ENCODE measurements at places on chromosomes 16 and 17. TPM values are rescaled to one million over a fixed set of nuclear protein-coding genes. Genes with fewer than 3 reads are reported as not detected.
A peak's percentile ranks its signal among the peaks of the same experiment; 100 is the strongest.

DNA sequence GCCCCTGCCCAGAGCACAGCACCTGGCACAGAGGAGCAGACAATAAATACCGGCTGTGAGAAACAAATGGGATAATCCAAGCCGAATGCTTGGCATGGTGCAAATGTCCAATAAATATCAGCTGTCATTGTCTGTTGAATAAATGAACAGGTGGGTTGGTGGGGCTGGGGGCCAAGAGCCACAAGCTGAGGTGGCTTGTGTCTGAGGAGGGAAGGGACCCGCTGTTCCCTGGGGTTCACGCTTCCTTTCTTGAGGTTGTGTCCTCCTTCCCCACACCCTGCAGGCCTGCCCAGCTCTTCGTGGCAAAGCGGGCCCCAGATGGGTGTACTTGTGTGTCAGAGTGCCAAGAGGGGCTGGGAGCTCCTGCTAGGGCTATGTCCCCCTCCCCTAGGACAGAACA lies 38.6 kb downstream of the ARHGAP27 start:
- peaks cover 7% of the 10 kb centered on the region for H3K4me1 ChIP-seq
- H3K27me3 ChIP-seq: no peaks in the 10 kb centered on the region
- no peak for DNase-seq
- no peak overlapping the region for H3K4me3 ChIP-seq

- no peaks in the 10 kb centered on the region for H3K27me3 ChIP-seq
- H3K4me3 ChIP-seq: no peak overlapping the region
- DNase-seq: no peak
- H3K27ac ChIP-seq: no peak overlapping the region
- H3K36me3 ChIP-seq: peaks cover 81% of the 10 kb centered on the region
These were observed 10.9 kb downstream of the HAPSTR1 start for GRCh38 chr16:9102379-9102778.

- no peak for DNase-seq
- H3K4me3 ChIP-seq: no peak overlapping the region
- H3K4me1 ChIP-seq: peaks cover 12% of the 10 kb centered on the region
- H3K27me3 ChIP-seq: no peaks in the 10 kb centered on the region
- peaks cover 34% of the 10 kb centered on the region for H3K36me3 ChIP-seq
- peak overlapping the region; percentile 22 for H3K27ac ChIP-seq
These were observed 28.2 kb downstream of the FCSK start for GRCh38 chr16:70482624-70483023.

DNA sequence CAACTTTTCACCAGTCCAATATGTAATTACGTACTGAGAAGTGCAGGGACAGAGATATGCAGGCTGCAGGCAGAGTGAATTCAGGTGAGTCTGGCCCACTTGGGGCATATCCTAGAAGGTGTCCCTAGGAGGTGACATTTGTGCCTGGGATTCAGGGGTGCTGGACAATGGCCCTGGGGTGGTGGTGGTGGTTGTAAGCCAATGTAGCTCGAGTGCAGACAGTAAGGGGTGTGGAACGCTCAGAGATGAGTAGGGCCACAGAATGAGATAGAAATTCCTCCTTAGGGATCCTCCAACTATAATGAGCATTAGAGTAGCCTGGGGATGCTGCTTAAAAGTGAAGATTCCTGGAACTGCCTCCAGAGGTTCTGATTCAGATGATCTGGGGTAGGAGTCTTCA lies 221.7 kb upstream of the MPHOSPH6 start:
- peaks cover 11% of the 10 kb centered on the region for H3K4me1 ChIP-seq
- no peaks in the 10 kb centered on the region for H3K36me3 ChIP-seq
- no peak overlapping the region for H3K27ac ChIP-seq
- no peaks in the 10 kb centered on the region for H3K27me3 ChIP-seq
- no peak overlapping the region for H3K4me3 ChIP-seq
- no peak for DNase-seq

DNA sequence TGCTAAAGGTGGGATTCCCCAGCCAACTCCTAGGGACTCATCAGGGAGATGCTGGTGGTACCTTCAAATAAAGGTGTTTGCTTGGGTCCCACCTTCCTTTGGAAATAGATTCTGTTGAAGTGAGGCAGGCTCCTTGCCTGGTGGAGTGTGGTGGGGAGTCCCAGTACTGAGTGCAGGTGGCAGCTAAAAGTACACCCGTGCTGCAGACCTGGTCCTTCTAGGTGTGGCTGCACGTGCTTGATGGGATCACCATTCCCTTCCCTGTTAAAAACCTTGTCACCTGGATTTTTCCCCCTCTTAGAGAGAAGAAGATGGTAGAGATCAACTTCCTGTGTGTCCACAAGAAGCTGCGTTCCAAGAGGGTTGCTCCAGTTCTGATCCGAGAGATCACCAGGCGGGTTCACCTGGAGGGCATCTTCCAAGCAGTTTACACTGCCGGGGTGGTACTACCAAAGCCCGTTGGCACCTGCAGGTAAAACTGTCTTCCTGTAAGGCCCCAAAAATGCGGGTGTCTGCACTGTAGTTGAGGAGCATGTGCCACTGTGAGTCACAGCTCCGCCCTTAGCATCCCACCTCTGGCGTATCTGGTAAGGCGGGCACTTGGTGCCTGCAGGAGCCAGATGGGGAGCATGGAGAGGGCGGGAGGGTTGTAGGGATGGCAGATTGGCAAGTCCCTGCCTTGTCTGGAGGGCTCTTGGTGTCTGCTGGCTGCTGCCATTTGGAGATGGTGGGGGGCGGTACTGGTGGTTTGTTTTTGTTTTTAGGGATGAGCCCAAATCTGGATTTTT lies 34.0 kb downstream of the PLCD3 start:
- no peak overlapping the region for H3K27ac ChIP-seq
- no peaks in the 10 kb centered on the region for H3K27me3 ChIP-seq
- DNase-seq: no peak
- peaks cover 27% of the 10 kb centered on the region for H3K4me1 ChIP-seq
- H3K36me3 ChIP-seq: peaks cover 72% of the 10 kb centered on the region

- H3K4me3 ChIP-seq: no peak overlapping the region
- no peak for DNase-seq
- peaks cover 16% of the 10 kb centered on the region for H3K4me1 ChIP-seq
- no peaks in the 10 kb centered on the region for H3K27me3 ChIP-seq
- no peak overlapping the region for H3K27ac ChIP-seq
- no peaks in the 10 kb centered on the region for H3K36me3 ChIP-seq
These were observed 18.9 kb downstream of the KSR1 start for GRCh38 chr17:27475070-27475673.

DNA sequence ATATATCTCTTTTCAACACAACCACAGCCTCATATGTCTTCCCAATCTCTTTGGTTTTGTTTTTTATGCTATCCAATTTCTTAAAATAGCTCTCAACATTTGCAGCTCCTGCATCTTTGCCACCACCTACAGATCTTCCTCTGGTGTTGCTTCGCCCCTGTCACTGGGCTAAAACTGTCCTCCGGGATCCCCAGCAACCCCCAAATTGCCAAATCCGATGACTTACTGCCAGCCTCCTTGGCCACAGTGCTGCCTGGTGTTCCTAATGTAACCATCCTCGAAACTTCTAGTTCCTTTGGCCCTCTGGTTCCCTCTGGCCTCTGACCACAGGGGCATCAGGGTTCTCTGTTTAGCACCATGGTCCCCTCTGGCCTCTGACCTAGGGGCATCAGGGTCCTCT lies 70.8 kb downstream of the ELAC2 start:
- H3K36me3 ChIP-seq: no peaks in the 10 kb centered on the region
- H3K4me3 ChIP-seq: no peak overlapping the region
- H3K4me1 ChIP-seq: no peaks in the 10 kb centered on the region
- no peak for DNase-seq

- peak overlapping the region; percentile 94 for H3K27ac ChIP-seq
- H3K27me3 ChIP-seq: no peaks in the 10 kb centered on the region
- H3K4me1 ChIP-seq: peaks cover 35% of the 10 kb centered on the region
- no peaks in the 10 kb centered on the region for H3K36me3 ChIP-seq
These were observed 24.9 kb downstream of the B9D1 start for GRCh38 chr17:19337712-19338023.

GRCh38 chr16:85137323-85138072 lies 25.2 kb upstream of the CIBAR2 start:
- peak overlapping the region; percentile 80 for H3K27ac ChIP-seq
- H3K36me3 ChIP-seq: no peaks in the 10 kb centered on the region
- peak; percentile 87 for DNase-seq
- H3K4me1 ChIP-seq: peaks cover 85% of the 10 kb centered on the region

DNA sequence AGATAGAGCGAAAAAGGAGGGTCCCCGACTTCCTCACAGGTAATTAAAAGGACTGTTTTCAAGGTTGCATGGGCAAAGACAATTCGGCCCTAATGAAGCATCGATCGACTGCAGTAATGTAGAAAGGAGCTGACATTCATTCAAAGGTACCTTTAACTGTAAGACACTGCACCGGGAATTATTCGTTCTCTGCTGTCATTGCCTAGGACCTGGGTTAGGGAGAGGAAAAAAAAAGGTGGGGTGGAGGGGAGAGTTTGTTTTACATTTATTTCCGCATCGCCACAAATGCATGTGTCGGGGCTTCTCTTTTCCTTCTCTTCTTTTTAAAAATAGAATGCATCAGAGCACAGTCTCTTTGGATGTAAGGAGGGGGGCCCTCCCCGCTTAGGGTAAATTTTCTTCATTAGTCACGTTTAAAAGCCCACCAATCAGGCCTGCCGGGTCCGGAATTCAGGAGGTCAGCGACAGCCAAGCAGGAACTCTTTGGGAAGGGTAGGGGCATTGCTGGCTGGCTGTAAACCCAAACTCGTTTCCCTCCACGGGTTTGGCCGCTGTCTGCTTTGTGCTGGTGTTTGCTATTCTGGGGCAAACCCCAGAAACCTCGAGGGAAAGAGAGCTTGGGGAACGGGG lies 496.2 kb upstream of the ZFHX3 start:
- no peaks in the 10 kb centered on the region for H3K4me1 ChIP-seq
- no peak overlapping the region for H3K27ac ChIP-seq
- H3K36me3 ChIP-seq: no peaks in the 10 kb centered on the region
- H3K27me3 ChIP-seq: peaks cover 15% of the 10 kb centered on the region
- DNase-seq: no peak

- no peak for DNase-seq
- peaks cover 72% of the 10 kb centered on the region for H3K36me3 ChIP-seq
- H3K27ac ChIP-seq: no peak overlapping the region
- H3K27me3 ChIP-seq: no peaks in the 10 kb centered on the region
These were observed 283.1 kb downstream of the SEC14L1 start for GRCh38 chr17:77423589-77424451.

GRCh38 chr17:42436391-42436790 lies 13.3 kb upstream of the CAVIN1 start:
- DNase-seq: peak; percentile 82
- H3K4me1 ChIP-seq: peaks cover 56% of the 10 kb centered on the region
- H3K27ac ChIP-seq: peak overlapping the region; percentile 26
- no peak overlapping the region for H3K4me3 ChIP-seq

GRCh38 chr17:36728030-36728991 lies 126.9 kb downstream of the MRM1 start:
- H3K4me3 ChIP-seq: no peak overlapping the region
- H3K27ac ChIP-seq: no peak overlapping the region

DNA sequence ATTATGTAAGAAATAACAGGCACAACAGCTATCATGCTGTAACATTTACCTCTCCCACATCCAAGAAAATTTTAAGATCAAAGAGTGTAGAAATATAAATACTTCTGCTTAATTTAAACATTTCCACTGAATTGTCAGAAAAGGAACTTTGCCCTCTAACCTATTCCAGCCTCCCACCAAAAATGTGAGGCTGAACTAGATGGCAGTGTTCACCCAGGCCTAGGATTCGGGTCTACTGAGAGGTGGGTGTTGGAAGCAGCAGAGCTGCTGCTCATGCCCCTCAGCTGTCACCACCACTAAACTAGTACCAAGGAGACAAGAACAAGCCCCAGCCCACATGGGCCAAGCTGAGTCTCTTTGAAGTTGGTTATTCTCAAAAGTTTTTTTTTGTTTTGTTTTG lies 11.3 kb downstream of the CIAPIN1 start:
- DNase-seq: no peak
- H3K4me3 ChIP-seq: no peak overlapping the region
- peaks cover 16% of the 10 kb centered on the region for H3K4me1 ChIP-seq
- no peaks in the 10 kb centered on the region for H3K27me3 ChIP-seq

DNA sequence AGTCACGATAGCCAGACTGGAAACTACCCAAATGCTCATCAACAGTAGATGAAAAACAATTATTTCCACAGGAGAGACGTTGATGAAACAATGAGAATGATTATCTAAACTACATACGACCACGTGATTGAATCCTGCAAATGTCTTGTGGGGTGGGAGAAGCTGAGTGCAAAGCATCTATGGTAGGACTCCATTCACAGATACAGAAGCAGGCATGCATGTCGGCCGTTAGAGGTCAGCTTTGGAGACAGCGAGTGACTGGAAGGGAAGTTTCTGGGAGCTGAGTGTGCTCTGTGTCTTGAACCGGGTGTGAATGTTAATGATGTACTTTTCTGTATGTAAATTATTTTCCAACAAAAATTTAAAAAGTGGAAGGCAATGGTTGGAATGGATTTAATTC lies 71.5 kb upstream of the DNAJA2 start:
- DNase-seq: no peak
- H3K4me3 ChIP-seq: no peak overlapping the region
- no peak overlapping the region for H3K27ac ChIP-seq
- peaks cover 5% of the 10 kb centered on the region for H3K27me3 ChIP-seq

- H3K36me3 ChIP-seq: no peaks in the 10 kb centered on the region
- no peaks in the 10 kb centered on the region for H3K27me3 ChIP-seq
- H3K27ac ChIP-seq: no peak overlapping the region
These were observed 29.8 kb upstream of the USP43 start for GRCh38 chr17:9615486-9615885.

DNA sequence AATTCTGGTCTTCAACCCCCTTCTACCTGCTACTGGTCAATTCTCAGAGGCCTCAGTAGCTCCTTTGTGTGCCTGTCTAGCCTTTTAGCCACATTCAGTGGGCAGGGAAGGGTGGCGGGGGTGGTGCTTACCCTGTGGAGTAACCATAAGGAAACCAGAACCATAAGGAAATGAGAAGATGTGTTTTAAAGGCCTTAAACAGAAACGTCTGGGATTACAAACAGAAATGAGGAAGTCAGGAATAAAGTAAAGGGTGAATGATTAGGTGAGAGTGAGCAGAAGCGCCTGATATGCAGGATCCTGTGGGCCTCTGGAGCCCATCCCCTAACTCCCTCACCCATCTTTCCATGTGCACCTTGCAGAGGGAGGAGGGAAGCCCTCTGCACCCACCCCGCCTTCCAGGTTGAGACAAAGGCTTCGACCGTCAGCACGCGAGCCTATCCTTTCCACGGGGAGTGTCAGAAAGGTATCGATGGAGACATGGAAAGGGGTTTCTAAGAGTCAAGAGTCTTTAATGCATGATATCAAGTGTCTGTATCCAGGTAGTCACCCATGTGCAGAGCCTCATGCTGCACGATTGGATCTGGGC lies 20.4 kb downstream of the KIAA0513 start:
- H3K27me3 ChIP-seq: peaks cover 1% of the 10 kb centered on the region
- no peak overlapping the region for H3K4me3 ChIP-seq
- DNase-seq: no peak
- H3K36me3 ChIP-seq: no peaks in the 10 kb centered on the region
- H3K4me1 ChIP-seq: peaks cover 14% of the 10 kb centered on the region

DNA sequence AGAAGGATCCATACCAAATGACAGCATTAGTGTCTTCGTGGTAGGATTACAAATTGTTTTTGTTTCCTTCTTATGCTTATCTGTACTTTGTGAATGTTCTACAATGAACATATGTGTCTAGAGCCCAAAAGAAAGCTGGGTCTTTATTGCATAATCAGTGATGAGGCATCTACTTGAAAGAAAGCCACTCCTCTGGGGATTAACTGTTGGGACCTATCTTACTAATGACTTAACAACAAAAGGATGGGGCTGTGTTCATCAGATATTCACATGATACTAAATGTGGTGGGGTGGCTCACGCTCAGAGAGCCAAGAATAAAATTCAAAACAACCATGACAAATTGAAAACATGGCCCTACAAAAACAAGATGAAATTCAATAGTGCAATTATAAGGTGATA lies 160.2 kb downstream of the RGS9 start:
- no peak overlapping the region for H3K27ac ChIP-seq
- H3K36me3 ChIP-seq: no peaks in the 10 kb centered on the region
- H3K4me3 ChIP-seq: no peak overlapping the region
- no peaks in the 10 kb centered on the region for H3K27me3 ChIP-seq
- peaks cover 9% of the 10 kb centered on the region for H3K4me1 ChIP-seq

The SPNS3 gene
- total RNA-seq: not detected

The PDP2 gene
- total RNA-seq: 38.2 TPM

The C16orf74 gene
- total RNA-seq: not detected

The CLEC18C gene
- 0.13 TPM for total RNA-seq

All from HepG2 (cell line).